ENCODE measurements at places on chromosomes 6 and 20. TPM values are rescaled to one million over a fixed set of nuclear protein-coding genes. Genes with fewer than 3 reads are reported as not detected.

The SAPCD1 gene
- 13.3 TPM for total RNA-seq

The RHAG gene
- not detected for total RNA-seq

The CABLES2 gene
- total RNA-seq, result 5.8 TPM

The NPEPL1 gene
- 12.8 TPM for total RNA-seq

The LY86 gene
- total RNA-seq, result 2.4 TPM

The AGER gene
- total RNA-seq, result 26.3 TPM

The FAM83B gene
- total RNA-seq, result not detected

The GGT7 gene
- 22.4 TPM for total RNA-seq

The NAPB gene
- 10.1 TPM for total RNA-seq

The MYB gene
- 23.8 TPM for total RNA-seq

The PXT1 gene
- total RNA-seq, result 0.80 TPM

The WFDC12 gene
- total RNA-seq, result not detected

The KCNK16 gene
- not detected for total RNA-seq

The COX4I2 gene
- total RNA-seq, result not detected

The BTBD3 gene
- 10.2 TPM for total RNA-seq

The COL10A1 gene
- total RNA-seq, result not detected

The SYNJ2 gene
- total RNA-seq, result 31.6 TPM

The VSTM2L gene
- 0.30 TPM for total RNA-seq

The BMP5 gene
- not detected for total RNA-seq

The TMEM74B gene
- total RNA-seq, result 8.3 TPM

The HLA-DMA gene
- total RNA-seq, result 23.0 TPM

The RALY gene
- 125 TPM for total RNA-seq

The PNRC1 gene
- total RNA-seq, result 97.3 TPM

The SLC22A2 gene
- not detected for total RNA-seq

The RIMS4 gene
- not detected for total RNA-seq

The IMPG1 gene
- not detected for total RNA-seq

The PRL gene
- total RNA-seq, result not detected

The CGA gene
- not detected for total RNA-seq

The FANCE gene
- total RNA-seq, result 14.3 TPM

The SCUBE3 gene
- not detected for total RNA-seq

The GMEB2 gene
- total RNA-seq, result 11.3 TPM

The TFAP2C gene
- total RNA-seq, result not detected

The TRIM40 gene
- not detected for total RNA-seq

The PTPRT gene
- not detected for total RNA-seq

The LRFN2 gene
- not detected for total RNA-seq

The SOBP gene
- total RNA-seq, result 0.97 TPM

The BEND6 gene
- not detected for total RNA-seq

The SIRPG gene
- 67.8 TPM for total RNA-seq

The MAK gene
- total RNA-seq, result 0.05 TPM

The FBXO30 gene
- total RNA-seq, result 2.1 TPM

Measured in activated naive CD4-positive, alpha-beta T cell treated with anti-CD3 and anti-CD28 coated beads, Interleukin-2, amount 50 U/mL, for 72 hours (primary cell).